Forelimb muscle (tissue), 1 donor: ENCODE measurements at places on chromosomes 6 and 20.
A peak's percentile ranks its signal among the peaks of the same experiment; 100 is the strongest.

DNA sequence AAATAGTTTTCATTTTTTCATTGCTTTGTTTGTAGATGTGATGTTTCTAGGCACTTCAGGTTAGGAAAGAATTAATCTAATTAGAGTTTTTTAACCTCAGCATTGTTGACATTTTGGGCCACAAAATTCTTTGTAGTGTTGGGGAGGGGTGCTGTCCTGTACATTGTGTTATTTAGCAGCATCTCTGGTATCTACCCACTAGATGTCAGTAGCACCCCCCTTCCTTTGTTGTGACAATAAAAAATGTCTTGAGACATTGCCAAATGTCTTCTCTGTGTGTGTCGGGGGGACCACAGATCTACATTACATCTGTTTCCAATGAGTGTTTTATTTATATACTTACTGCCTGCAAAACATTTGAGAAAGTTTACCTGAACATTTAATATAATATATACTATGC, 45.6 kb downstream of the EYA4 start:
- no peak for DNase-seq

DNA sequence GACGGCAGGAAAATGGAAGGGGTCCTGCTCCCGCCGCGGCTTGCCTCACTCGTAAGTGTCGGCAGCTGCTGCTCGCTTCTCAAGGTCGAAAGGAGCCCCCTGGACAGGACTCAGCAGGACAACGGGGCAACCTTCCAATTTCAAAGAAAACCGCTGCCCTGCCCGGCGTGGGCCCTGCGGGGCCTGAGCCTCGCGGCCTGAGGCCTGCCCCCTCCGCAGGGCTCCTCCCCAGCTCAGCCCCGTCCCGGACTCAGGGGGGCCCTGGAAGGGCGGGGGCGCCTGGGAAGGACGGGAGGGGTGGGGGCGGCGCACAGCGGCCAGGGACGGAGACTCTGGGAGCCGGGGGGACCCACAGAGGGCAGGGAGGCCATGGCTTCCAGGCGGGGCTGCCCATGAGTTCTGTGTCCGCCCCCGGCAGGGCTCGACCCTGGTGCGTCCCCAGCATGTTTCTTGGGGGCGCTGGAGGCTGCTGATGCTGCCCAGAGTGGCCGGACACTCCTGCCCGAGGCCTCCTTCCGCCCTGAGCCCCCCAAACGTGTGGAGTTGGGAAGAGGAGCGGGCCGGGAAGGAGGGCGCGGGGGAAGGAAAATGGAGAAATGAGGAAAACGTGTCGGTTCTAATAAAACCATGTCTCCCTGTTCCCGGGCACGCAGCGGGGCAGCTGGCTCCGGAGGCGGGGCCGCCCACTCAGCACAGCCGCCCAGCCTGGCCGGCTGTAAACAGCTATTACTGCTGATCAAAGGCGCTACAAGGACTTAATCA, 114.6 kb downstream of the DLL1 start:
- no peak for DNase-seq

- DNase-seq, result no peak
Measured at GRCh38 chr6:127748290-127748689, 152.6 kb downstream of the THEMIS start.

- no peak for DNase-seq
Measured at GRCh38 chr6:99269207-99269606, 80.3 kb downstream of the FAXC start.

DNA sequence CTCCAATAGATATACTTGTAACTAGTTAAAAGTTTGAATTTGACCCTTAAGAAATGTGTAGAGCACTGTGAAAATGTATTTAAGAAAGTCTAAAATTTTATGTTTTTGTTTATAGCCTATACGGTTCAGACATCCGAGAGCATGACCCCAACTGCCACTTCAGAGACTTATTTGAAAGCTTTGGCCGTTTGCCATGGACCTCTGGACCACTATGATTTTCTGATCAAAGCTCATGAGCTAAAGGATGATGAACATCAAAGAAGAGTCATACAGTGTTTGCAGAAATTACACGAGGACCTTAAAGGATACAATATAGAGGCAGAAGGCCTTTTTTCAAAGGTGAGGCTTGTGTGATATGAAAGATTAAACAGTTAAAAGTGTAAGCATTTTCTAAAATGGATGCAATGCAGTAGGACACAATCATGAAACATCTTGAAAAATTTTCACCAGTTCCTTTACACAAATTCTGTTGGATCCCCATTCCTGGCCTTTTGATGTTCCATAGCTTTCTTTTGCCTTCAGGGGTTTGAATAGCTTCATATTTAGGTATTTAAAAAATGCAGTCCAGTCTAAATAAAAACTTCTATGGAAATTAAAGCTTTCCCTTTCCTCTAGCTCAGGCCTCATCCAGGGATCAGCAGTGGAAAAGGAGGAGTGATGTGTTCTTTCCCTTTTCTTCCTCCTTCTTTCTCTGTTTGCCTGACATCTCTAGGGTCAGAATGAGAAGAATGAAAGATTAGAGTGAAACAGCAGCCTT, 29.0 kb downstream of the AFG1L start:
- DNase-seq, result no peak

- no peak for DNase-seq
Measured at GRCh38 chr6:105850261-105851112, 235.6 kb upstream of the PRDM1 start.

GRCh38 chr6:168852376-168852884, 401.2 kb downstream of the THBS2 start:
- no peak for DNase-seq

GRCh38 chr6:34657307-34657978, 39.1 kb downstream of the ILRUN start:
- DNase-seq, result peak; percentile 61

DNA sequence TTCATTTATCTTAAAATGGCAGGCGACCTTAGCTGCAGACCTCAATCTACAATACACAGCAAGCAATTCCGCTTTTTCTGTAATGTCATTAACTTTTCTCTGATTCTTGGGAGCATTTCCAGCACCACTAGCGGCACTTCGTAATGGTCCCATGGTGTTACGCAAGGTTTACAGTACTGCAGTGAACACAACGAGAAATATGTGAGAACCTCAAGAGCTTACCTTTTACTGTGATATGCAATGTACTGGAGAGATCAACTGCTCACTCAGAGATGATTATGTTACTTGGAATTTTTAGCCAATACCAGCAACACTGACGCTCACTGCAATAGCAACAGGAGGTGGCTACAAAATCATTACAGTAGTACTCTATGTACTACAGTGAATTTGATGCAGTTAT, 2.8 kb upstream of the CEP43 start:
- no peak for DNase-seq

DNA sequence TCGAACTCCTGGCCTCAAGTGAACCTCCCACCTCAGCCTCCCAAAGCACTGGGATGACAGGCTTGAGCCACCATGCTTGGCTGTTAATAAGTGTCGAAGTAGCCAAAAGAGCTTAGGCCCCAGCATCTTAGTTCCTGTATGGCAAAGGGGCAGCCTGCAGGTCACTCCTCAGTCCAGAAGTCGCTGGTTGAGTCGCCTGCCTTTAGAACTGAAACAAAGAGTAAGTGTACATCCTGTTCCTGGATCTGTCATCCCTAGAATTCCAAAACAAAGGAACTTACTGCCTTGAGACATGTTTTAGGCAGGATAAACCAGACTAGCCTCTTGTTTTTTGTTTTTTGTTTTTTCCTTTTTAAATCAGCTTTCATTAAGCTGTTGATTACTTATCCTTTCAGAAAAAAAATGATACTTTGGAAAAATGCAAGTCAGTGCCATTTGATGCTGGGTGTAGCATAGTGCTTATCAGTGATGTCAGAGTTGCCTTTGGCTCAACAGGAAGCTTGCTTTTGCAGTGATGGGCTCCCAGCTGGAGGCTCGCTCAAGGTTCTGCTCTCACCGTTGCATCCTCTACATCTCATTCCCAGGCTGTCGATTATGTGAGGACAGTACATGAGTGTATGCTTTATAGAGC, 9.0 kb downstream of the ACTR5 start:
- no peak for DNase-seq

GRCh38 chr6:139148557-139149235, 13.8 kb downstream of the HECA start:
- no peak for DNase-seq

- peak; percentile 57 for DNase-seq
Measured at GRCh38 chr6:21596949-21597682, 3.6 kb downstream of the SOX4 start.

- DNase-seq, result no peak
Measured at GRCh38 chr6:112951829-112952228, 604.7 kb downstream of the RFPL4B start.

DNA sequence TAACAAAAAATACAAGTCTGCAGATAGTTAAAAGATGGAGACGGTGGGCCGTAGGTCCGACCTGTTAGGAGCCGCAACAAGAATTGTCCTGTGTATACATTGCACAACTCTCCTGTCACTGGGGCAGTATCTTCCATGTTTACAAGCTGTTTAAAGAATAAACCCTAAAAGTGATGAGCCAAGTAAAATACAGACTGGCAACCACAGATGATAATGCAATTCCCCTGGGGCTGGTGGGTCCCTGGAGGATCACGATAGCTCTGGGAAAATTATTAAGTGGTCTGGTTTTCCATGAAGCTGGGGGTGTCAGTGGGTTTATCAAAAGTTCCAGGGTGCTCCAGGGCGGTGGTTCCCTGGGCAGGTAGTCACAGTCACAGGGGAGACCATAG, 8.1 kb upstream of the FAM50B start:
- no peak for DNase-seq

DNA sequence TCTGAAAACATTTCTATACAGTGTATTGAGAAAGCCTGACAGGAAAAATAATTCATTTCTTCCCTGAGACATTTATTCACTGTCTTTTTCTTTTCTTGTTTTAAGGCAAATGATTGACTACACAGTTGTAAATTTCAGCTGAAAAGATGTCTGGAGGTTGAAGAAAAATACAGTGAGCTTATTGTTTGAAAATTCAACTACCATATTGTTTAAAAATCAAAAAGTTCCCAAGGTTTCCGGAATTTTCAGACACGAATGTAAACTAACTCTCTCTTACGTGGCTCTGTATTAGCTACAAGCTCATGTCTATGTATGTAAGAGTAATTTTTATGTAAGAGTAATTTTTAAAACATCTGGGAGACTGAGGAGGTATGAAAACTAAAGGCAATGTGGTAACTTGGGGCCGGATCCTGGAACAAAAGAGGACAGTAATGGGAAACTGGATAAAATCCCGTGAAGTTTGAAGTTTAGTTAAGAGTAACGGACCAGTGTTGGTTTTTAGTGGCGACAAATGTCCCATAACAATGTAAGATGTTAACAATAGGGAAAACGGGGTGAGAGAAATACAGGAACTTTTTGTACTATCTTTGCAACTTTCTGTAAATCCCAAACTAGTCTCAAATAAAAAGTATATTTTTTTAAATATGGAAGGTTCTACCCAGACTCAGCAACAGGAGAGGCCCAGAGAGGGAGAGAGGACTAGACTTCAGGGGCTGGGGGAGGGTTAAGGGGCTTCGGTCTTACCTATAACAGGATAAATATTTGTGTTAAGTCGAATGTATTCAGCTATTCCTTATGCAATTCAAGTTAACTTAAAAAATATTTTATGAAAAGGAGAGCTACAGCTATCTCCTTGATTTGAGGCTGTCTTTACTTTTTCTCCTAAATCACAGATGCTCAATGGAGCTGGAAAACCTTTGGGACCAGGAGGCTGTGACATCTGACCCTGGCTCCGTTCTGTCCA, 1.3 kb downstream of the PTGIS start:
- no peak for DNase-seq

DNA sequence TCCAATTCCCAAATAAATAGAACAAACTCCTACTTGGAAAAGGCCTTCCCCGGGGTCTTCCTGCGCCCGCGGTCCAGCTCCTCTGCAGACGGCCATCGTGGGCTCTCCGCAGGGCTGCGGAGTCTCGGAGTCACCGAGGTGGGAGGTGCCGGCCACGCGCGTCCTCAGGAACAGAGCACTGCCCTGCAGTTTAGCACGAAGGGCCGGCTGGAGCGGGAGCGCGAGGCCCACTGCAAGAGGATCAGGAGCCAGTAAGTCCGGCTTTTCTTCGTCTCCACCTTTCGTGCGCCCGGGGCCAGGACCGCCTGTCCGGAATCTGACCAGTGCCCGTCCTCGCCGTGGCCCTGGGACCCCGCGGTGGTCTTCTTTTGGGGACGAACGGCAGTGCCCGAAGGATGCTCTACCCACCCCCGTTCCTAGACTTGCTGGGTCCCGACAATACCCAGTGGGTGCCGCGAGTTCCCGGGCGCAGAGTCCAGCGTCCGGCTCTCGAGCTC, 1.4 kb downstream of the BHLHE23 start:
- DNase-seq, result no peak

DNA sequence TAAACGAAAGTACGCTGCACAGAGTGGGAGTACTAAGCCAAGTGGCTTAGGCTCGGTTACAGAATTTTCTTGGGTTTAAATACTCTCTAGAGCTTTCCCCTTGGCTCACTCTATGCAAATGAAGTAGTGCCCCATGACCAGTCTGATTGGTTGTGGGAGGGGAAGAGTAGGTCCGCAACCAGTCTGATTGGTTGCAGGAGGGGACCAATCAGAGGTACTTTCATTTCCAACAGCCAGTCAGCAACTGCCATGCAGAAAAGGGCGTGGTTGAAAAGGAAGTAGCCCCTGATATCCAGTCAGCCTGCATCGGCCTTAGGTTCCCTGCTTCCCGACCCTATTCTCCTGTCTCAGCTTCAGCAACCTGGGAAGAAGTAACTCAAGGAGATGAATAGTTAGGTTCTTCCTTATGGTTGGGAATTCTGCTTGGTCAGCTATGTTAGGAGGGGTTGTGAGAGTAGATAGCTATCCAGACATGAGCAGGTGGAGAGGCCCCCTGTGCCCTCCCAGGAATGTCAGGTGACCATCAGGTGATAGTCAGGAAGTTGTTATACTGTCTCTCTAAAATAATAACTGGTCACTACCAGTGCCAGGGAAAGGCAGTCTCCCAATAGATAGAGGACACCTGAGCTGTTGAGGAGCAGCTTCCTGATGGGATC, 57.4 kb downstream of the FARS2 start:
- no peak for DNase-seq

DNA sequence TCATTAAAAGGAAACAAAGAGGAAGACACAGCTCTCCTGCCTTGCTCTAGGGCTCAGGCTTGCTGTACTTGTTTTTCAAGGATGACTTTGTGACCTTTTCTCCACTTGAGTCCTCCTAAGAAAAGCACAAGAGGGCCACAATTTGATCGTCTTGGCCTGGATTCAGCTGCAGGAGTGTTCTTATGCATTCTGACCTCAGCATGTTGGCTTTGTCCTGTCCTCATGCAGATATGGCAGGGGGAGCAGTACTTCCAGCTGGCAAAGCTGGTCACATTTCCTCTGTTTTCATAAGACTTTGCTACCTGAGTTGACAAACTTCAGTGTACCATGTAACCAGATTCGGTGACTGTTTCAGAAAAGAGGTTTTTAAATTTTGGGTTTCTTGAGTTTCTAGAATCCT, 30.8 kb downstream of the KDM1B start:
- DNase-seq, result no peak

GRCh38 chr6:154161689-154162088, 122.6 kb downstream of the OPRM1 start:
- DNase-seq, result no peak

GRCh38 chr6:135904666-135905065, 53.2 kb downstream of the PDE7B start:
- DNase-seq, result no peak

DNA sequence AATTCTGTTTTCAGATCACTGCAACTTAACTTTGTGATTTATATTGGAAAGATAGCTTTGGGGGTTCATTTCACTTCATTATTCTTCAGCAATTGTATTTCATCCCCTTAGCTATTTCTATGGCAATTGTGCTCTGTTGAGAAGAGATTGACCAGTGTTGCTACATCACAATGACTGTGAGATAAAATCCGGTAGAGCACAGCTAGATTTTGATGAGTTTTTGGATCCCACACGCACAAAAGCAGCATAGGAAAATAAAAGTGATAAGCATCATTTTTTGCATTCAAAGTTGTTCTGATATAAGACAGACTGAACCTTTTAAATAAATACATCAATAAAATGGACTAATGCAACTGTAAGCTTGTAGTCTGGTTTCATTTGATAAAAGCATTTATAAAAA, 734.8 kb downstream of the KIF16B start:
- DNase-seq, result no peak
